ENCODE measurements at places on chromosomes 5 and 9. TPM values are rescaled to one million over a fixed set of nuclear protein-coding genes. Genes with fewer than 3 reads are reported as not detected.

- peak; percentile 80 for DNase-seq
Measured at GRCh38 chr5:115460472-115460871, 84.1 kb downstream of the FEM1C start.

The ISL1 gene
- 4.7 TPM for polyA plus RNA-seq

GRCh38 chr5:172973127-172973916 lies 10.2 kb upstream of the ATP6V0E1 start:
- no peak for DNase-seq

The PCDHB11 gene
- polyA plus RNA-seq = not detected

DNA sequence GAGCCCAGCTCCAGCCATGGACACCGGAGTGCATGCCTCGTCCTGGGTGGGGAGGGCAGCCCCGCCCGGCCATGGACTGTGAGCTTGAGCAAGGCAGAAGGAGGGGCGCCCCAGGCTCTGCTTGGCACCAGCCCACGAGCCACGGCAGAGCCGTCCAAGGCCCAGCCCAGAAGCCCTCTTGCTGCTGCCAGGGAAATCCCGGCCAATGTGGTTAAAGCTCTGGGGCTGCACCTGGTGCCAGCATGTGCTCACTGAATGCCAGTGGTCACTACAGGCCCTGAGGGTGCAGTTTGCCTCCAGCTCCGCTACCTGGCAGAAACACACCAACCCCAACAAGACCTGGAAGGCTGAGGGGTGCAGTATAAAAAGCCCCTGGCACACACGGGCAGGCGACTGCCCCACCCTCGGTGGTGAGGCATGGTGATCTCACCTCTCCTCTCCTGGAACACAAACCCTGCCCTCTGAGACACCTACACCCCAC lies 11.8 kb downstream of the BRD3 start:
- DNase-seq = peak; percentile 70
